ENCODE measurements at places on chromosomes 12 and 14.

- DNase-seq, result no peak
Observed at GRCh38 chr12:52364901-52365489, 2.3 kb downstream of the KRT85 start.

GRCh38 chr14:105248368-105249181 lies at the start of gene BTBD6:
Gene BTBD6 (plus strand): TSS chr14:105248533. CDS start chr14:105248712, 179 bp downstream.
- peak; percentile 82 for DNase-seq

- DNase-seq, result no peak
Observed at GRCh38 chr12:25929142-25929541, 29.3 kb upstream of the RASSF8 start.

DNA sequence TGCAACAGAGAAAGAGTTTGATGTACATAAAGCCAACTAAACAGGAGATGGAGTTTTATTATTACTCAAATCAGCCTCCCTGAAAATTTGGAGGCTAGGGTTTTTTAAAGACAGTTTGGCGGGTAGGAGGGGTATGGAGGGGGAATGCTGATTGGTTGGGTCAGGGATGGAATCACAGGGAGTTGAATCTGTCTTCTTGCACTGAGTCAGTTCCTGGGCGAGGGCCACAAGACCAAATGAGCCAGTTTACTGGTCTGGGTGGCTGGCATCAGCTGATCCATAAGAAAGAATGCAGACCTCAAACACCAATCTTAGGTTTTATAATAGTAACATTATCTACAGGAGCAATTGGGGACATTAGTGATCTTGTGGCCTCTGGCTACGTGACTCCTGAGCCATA lies 64.9 kb downstream of the RIN3 start:
- no peak for DNase-seq

- no peak for DNase-seq
Observed at GRCh38 chr12:5803532-5803931, 141.5 kb downstream of the ANO2 start.

DNA sequence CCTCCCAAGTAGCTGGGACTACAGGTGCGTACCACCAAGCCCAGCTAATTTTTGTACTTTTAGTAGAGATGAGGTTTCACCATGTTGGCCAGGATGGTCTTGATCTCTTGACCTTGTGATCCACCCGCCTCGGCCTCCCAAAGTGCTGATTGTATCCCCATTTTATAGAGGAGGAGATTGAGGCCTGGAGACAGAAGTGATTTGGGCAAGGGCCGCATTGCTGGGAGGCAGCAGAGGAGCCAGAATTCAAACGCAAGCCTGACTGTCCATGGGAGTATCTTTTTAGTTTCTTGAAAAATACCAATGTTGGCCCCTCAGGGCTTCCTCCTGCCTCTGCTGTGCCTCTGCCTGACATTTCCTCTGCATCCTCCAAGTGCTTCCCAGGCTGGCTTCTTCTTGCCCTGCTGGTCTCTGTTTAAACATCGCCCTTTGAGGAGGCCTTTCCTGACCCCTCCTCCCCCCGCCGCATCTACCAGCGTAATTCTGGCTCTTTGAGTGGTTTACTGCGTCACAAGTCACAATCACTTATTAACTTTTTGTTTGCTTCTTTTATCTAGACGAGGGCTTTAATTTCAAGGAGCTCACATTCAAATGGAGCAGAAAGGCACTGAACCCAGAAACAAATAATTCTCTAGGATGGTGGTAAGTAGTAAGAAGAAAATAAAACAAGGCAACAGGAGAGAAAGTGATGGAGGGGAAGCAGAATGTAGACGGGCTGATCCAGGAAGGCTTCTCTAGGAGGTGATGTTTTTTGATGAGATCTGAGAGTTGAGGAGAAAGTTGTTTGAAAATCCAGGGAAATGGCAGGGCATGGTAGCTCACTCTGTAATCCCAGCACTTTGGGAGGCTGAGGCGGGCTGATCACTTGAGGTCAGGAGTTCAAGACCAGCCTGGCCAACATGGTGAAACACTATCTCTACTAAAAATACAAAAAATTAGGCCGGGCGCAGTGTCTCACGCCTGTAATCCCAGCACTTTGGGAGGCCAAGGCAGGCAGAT lies 91.0 kb upstream of the MED13L start:
- DNase-seq, result no peak

GRCh38 chr14:81172881-81173280 lies 47.9 kb downstream of the GTF2A1 start:
- DNase-seq, result no peak

DNA sequence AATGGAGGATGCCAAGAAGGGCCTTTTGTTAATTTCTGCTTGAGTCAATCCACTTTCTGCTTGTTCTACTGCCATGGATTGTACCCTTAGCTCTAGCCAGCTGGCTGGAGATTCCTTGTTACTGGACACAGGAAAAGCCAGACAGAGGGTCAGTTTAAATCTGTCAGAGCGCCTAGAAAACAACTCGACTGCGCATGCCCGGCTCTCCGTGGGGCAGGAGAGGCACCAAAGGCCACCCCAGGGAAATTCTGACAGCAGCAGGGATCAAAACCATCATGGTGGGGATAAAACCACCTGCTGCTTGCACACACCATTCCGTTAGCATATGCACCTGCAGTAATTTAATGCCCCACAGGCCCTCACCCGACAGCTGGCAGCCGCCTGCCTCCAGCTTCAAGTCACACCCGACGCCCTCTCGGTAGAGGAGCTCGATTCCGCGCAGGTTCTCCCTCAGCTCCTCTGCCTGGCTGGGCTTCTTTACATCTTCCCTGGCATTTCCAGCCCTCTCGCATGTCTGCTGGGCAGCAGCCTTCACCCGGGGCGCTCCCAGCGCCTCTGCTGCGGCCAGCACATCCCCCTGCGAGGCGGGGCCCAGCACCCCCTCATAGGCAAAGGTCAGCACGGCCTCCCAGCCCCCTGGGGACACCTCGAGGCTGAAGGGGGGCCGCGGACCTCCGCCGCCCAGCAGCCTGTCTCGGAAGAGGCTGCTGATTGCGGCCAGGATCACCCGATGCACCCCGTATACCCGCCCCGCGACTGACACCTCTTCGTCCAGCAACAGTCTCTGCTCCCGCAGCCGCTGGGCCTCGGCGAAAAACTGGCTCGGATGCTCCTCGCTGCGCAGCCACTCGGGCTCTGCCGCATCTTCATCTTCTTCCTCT lies 1.0 kb downstream of the KLHL33 start:
- DNase-seq, result no peak

DNA sequence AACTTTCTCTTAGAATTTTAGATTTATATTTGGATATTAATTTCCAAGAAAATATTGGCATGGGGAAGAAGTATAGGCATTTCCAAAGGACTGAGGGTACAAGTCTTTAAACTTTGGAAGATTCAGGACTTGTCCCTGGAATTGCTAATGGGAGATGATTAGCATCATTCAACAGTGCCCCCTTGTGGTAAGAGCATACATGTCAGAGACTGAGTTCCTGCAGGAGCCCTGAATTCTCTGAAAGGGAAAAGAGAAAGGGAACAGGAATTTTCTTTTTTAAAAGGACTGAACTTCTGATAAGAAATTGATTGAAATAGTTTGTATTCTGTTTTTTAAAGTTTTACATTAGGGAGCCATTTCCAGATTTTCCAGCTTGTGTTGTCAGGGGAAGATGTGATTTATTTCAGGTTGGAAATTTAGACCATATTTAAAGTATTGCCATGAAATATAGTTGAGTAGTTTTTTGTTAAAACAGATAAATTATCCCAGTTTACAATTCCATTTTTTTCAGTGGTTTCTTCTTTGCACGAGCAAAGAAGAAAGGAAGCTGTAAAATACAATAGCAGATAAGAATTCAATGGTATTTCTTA lies 44.0 kb upstream of the REP15 start:
- no peak for DNase-seq

GRCh38 chr14:64279704-64280668 lies 14.2 kb downstream of the ESR2 start:
- DNase-seq, result no peak

GRCh38 chr12:14418451-14418890 lies 53.0 kb downstream of the ATF7IP start:
- DNase-seq, result no peak

DNA sequence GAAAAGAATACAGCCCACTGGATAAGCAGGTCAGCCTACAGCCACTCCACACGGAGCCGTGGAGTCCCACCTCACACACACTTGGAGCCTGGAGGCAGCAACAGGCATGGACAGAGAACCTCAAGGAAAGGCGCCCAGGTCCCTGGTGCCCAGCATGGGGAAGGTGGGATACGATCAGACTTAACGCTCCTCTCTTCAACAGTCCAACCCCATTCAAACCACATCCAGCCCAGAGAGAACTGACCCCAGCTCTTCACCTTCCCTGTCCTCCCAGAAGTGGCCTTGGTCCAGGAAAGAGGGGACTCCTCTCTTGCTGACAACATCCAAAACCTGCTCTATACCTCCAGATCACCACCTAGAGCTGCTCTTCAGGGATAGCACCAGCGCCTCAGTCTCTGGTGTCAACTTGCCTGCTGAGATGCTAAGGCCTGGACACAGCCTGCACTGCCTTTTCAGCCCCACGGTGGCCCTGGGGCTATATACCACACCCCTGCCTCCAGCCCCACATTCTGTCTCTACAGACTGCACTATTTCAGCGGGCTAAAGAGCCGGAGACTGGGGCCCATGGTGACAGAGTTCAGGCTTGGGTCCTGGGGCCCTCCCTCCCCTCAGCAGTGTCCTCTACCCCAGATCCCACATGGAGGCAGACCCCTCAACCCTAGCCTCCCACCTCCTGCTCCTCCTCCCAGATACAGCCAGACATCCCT lies 7.0 kb downstream of the ADCY6 start:
- DNase-seq, result no peak

DNA sequence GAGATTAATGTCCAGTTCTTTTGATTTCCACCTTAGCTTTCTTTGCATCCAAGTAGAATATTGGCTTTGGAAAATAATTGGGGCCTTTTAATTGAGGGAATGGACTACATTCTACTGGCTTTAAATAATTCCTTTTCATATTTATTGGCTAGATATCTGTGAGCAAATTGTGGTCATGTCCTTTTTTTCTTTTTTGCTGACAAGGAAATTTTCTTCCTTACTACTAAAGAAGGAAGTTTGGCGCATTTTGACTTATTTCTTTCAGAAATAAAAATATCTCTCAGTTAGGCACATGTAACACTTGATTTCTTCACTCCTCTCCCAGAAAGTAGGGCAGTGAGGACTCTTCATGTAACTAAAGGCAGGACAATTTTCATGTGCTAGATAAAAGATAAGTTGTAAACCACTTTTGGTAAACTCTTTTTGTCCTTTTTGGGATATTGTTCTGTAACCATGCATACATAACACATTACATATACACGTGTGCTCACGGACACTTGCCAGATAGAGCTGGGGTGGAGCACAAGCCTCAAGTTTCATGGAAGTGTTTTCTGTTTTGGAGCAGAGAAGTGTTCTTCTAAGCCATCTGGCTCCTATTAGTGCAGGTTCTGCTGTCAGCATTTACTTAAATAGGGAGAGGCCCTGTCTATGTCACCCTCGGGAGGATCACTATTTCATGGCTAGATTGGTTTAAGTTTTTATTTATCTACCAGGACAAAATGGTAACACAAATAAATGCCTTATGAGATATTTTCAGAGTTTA lies 85.1 kb upstream of the LRIG3 start:
- DNase-seq, result no peak

DNA sequence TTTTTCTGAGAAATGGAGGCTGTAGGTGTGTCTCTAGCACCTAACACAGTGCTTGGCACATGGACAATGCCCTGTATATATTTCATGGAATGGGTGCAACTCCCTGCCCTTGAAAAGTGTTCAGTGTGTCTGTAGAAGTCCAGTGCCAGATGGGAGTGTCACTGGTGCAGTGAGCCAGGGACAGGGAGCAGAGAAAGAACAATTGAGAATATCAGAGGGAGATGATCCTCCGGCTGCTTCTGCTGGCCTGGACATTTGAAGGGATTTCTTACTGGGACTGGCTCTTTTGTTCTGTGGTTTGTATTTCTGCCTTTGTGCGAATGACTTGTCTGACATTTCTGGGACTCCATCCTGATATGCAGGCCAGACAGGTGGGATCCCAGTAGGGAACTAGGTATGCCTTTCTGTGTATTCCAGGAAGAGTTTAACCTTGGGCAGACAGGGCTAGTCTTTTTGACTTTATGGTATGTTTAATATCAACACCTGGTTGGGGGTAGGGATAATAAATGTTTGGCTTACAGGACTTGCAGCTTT lies 328.0 kb downstream of the NRXN3 start:
- DNase-seq, result no peak

DNA sequence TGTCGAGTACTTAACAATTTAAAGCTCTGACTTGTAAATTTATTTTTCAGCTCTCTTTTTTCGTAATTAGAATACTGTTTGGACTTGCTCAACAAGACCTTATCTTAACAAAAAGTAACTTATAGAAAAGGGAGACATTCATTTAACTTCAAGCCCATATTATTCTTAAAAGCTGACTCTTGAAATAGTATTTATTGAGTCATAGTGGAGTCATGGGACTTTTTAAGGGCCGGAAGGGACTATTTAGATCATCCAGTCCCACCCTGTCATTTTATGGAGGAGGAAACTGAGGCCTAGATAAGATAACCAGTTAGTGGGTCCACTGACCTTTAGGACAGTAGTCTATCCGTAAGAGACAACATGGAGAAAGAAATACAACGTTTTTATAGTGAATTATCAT lies 1.5 kb downstream of the RAP1B start:
- DNase-seq, result no peak

- no peak for DNase-seq
Observed at GRCh38 chr14:35386673-35387125, 17.9 kb downstream of the NFKBIA start.

DNA sequence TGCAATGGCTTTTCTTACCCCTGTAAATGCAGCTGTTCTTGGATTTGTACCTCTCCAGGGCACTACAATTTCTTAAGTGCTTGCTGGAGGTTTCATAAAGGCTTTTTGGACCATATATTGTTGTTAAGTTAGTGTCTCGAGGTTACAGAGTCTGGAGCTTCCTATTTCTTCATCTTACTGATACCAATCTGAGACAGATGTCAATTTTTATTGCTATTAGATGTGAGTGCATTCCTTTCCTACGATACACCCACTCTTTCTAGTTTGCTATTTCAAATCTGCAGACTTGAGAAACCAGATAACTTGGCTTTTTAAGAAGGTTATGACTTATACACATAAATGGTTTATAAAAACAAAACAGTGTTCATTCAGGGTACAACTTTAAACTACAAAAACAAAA lies 2.1 kb downstream of the NOXRED1 start:
- no peak for DNase-seq

GRCh38 chr12:15580431-15580830 lies 208.8 kb downstream of the EPS8 start:
- DNase-seq, result no peak

GRCh38 chr12:24920141-24920540 lies 28.8 kb downstream of the BCAT1 start:
- DNase-seq, result no peak

GRCh38 chr12:7503686-7504415 lies at the start of gene CD163:
Gene CD163 (minus strand): TSS chr12:7503777. CDS start chr12:7503690, 87 bp downstream.
- DNase-seq, result no peak

DNA sequence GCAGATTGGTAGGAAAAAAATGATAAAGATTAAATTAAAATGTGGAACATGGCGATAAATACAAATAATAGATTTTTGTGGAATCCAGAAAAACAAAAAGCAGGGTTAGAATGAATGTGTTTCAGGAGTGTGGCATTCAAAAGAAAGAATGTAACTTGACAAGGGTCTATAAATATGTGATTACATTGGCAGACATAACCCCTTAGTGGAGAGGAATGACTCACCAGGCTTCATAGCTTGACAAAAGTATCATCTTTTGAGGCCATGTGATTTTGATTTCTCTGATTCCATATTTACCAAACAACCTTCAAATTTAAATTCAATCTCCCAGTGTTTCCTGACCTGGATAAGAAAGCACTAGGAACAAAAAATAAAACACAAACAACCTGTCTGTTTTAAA lies 24.4 kb upstream of the MGST1 start:
- no peak for DNase-seq
